ENCODE measurements at places on chromosomes 4 and X. TPM values are rescaled to one million over a fixed set of nuclear protein-coding genes. Genes with fewer than 3 reads are reported as not detected.
A peak's percentile ranks its signal among the peaks of the same experiment; 100 is the strongest.

- ATAC-seq: no peak
These were observed 52.0 kb downstream of the TBC1D14 start for GRCh38 chr4:6961496-6962210.

GRCh38 chr4:138560448-138560847 is 318.3 kb upstream of the SLC7A11 start:
- ATAC-seq: no peak

GRCh38 chrX:16386126-16386525 is 218.8 kb downstream of the MAGEB17 start:
- ATAC-seq: no peak

DNA sequence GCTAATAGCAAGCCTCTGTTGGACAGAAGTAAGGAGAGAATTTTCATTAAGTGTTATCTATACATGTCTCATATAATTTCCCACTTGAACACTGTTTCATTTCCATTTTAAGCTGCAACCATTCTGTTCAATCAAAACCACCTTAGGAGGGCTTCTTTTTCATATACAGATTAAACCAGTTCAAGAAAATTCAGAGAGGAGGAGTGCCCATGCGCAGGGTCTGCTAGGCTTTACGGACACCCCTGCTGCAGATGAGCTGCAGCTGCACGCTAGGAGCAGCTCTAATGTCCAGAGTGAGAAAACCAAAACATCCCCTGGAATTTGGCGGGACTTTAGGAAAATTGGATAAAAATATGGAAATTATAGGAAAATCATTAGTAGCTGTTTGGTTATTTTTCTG is 541.0 kb downstream of the SPRY1 start:
- no peak for ATAC-seq

DNA sequence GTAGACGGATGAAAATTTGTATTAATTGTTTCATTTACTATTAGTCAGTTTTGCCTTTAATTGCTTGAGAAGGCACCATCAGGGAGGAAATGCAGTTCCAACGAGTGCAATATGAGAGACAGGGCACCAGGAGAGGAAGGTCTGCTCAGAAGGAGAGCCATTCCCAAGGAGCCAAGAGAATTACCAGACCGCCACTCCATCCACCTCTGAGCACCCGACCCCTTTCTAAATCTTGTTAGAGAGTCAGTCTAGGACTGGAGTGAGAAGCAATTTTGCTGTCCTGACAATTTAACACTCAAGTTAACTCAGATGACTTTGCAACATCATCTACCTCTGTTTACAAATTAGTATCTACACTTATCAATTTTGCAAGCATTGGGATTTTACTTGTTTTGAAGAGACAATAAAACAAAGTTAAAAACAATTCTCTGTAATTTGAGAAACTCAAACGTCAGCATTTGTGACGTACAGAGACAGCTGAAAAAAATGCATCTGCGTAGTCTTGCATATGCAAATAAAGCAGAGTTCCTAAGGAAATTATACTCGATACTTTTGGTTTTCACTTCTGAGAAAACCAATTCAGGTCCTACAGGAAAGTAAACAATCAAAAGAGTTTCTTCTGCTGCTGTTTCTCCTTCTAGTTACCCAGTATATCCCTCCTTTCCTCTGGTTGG is 1704.7 kb upstream of the TENM3 start:
- ATAC-seq: no peak

DNA sequence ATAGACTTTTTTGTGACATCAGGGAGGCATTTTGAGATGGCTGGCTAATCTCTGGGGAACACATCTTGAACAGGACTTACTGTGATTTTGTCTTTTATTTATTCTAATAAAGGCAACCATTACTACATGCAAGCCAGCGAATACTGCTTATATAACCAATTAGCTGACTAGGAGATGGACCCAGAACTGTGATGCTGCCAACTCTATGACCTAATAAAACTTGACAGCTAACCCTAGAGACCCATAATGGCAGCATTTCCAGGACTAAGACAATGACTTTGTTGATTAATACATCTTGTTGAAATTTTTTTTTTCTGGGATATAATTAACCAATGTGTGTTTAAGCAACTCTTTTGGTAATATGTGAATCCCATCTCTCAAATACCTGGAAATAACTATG is 584.6 kb downstream of the PRR32 start:
- ATAC-seq: no peak

- ATAC-seq: no peak
These were observed 365.4 kb upstream of the TECRL start for GRCh38 chr4:64774626-64775025.

DNA sequence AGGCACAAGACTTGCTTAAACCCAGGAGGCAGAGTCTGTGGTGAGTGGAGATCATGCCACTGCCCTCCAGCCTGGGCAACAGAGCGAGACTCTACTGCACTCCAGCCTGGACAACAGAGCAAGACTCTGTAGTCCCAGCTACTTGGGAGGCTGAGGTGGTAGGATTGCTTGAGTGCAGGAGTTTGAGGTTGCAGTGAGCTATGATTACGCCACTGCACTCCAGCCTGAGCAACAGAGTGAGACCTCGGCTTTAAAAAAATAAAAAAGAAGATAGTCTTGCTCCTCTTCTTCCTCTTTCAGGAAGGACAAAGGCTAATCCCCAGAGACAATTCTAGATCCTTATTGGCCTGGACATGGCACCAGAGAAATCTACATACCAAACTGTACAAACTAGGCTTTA is 5.7 kb upstream of the PPEF2 start:
- no peak for ATAC-seq

- no peak for ATAC-seq
These were observed 12.5 kb upstream of the MAB21L2 start for GRCh38 chr4:150569384-150569987.

DNA sequence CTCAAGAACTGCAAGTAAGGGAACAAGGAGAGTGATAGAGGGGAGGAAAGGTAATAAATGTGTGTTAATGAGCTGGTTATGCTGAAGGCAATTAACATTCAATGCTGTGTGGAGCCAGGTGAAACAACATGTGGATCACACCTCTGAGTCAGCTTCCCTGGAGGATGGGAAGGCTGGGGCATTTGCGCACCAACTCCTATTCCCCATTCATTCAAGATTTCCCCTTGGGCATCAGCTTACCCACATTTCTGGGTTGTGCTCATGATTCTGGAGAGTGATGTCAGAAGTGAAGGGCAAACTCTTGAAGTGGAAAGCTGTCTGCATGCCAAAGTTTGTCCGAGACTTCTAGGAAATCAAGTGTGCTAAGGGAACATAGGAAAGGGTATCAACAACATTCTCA is 461.4 kb downstream of the MID1IP1 start:
- no peak for ATAC-seq

- no peak for ATAC-seq
These were observed 86.2 kb upstream of the PCDH10 start for GRCh38 chr4:133062851-133063250.

- ATAC-seq: no peak
These were observed 91.7 kb downstream of the SMIM20 start for GRCh38 chr4:26005764-26006163.

DNA sequence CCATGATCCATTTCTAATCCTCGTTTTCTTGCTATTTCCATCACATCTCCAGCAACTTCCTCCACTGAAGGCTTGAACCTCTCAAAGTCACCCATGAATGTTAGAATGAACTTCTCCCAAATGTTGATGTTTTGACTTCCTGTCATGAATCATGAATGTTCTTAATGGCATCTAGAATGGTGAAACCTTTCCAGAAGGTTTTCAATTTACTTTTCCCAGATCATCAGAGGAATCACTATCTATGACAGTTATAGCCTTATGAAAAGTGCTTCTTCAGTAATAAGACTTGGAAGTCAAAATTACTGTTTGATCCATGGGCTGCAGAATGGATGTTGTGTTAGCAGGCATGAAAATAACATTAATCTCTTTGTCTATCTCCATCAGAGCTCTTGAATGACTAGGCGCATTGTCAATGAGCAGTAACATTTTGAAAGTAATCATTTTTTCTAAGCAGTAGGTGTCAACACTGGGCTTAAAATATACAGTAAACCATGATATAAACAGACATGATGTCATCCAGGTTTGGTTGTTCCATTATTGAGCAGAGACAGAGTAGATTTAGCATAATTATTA is 268.2 kb downstream of the KCNIP4 start:
- ATAC-seq: no peak

DNA sequence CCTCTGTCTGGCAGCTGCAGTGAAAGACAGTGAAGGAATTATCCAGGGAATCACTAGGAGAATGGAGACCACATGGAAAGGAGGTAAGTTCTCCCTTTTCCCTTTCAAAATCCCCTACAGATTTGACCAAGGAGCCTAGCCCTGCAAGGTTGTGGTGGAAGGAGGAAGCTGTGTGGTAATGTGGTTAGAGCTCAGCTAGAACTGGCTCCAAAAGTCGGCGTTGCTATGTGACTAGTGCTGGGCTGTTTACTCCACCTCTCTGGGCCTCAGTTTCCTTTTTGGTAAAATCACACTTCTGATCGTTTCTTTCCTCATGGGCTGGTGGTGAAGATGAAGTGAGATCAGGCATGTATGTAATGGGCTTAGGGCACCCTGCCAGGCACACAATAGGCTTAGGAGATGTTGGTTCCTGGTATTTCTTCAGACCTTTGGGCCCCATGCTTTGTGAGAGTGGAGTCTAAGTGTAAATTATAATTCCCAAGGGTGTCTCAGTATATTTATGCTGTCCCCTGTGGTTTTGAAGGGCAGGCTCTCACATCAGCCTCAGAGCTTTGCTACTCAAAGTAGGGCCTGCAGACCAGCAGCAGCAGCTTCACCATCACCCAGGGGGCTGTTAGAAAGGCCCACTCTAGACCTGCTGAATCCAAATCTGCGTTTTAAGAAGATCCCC is 183.7 kb upstream of the BCOR start:
- ATAC-seq: no peak

- no peak for ATAC-seq
These were observed 50.6 kb upstream of the WDR1 start for GRCh38 chr4:10167201-10167600.

DNA sequence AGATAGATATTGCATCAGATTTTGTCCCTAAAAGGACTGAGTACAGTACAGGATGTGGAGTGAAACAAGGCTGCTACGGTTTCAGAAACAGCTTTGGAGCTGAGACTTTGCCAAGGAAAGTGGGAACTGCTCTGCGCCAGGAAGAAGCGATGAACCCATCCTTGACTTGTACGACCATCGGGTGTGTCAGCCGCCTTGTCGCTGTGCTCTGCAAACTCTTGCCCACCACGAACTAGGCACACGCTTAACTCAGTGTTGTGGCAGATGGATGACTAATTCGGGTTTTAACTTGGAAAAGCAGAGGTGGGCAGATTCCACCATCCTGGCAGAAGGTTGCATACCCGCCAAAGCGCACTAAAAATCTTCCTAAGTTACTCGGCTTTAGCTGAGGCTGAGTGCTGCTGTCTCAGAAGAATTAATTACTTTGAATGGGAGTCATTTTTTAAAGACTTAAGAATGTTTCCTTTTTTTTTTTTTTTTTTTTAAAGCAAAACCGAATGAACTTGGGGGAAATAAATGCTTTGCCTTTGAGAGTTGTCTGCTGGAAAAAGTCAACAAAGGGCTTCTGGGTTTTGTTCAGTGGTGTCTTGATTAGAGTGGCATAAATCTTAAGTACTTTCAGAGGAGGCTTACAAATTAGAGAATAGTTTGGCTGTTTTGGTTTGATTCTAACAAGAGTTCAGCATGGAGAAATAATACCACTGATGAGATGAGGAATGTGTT is 69.5 kb downstream of the SHROOM2 start:
- no peak for ATAC-seq

GRCh38 chr4:137651128-137651527 is 118.8 kb upstream of the PCDH18 start:
- ATAC-seq: no peak

DNA sequence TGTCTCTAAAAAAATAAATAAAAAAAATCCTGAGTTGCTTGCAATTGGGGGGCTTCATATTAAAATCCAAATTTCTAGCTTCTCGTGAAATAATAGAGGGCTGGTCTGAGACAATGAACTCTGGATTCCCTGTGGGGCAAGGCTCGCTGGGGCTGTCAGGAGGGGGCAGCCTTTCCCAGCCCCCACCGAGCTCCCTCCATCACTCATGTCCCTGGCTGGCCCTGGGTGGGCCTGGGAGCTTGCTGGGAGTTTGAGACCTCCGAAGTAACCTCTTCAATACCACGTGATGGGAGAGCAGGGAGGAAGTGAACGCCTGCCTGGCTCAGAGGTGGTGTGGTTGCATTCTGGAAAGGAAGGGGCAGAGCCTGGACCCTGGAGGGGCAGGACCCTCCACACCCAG is 54.0 kb upstream of the AFAP1 start:
- no peak for ATAC-seq

- ATAC-seq: no peak
These were observed 47.4 kb downstream of the FREM3 start for GRCh38 chr4:143653031-143653430.

GRCh38 chr4:88204882-88205281 is 46.4 kb upstream of the ABCG2 start:
- no peak for ATAC-seq

- ATAC-seq: peak; percentile 52
These were observed 12.7 kb upstream of the RBBP7 start for GRCh38 chrX:16882702-16883486.

DNA sequence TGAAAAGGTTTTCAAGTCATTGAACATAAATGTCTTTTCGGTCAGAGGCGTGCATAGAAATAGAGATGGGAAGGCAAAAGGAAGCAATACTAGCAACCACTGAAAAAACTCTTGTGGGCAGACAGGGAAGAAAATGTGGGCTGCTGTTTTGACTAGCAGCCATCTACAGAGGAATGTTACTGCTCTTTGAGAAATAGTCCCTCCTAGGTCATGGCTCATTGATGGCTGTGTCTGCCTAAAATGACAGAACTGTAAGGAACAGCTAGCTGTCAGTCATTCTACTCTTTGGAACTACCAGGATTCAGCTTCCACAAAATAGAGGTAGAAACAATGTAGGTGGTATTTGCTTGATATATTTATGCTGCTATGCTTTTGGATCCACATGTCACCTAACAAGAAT is 26.9 kb upstream of the TMPRSS11B start:
- ATAC-seq: no peak

DNA sequence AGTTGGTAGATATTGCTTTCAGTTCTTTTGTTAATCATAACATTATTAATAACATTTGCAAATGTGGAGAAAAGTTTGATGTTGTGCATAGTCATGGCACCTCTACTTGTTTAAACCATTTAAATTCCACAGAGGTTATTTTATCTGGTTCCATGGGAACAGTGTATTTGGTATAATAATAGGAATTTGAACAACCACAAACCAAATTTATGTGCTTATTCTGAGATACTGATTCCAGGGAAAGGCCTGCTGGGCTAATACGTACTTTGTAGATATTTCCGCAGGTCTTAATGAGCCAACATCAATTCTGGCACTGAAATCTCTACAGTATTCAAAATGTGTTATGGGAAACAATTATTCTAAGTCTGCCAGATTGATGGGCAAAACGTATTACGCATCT is 319.0 kb downstream of the DKK2 start:
- no peak for ATAC-seq

GRCh38 chr4:98793658-98794057 is 135.2 kb upstream of the TSPAN5 start:
- no peak for ATAC-seq

Gene ABLIM2
- 5.0 TPM for total RNA-seq

Gene CLCN5
- 3.9 TPM for total RNA-seq

Gene DLG3
- total RNA-seq: 46.2 TPM

Gene POU3F4
- not detected for total RNA-seq

Gene OTUD6A
- total RNA-seq: not detected

Gene GLUD2
- total RNA-seq: 1.1 TPM

Gene RHOH
- 0.42 TPM for total RNA-seq
